ENCODE measurements at places on chromosomes 1 and 21. TPM values are rescaled to one million over a fixed set of nuclear protein-coding genes. Genes with fewer than 3 reads are reported as not detected.

DNA sequence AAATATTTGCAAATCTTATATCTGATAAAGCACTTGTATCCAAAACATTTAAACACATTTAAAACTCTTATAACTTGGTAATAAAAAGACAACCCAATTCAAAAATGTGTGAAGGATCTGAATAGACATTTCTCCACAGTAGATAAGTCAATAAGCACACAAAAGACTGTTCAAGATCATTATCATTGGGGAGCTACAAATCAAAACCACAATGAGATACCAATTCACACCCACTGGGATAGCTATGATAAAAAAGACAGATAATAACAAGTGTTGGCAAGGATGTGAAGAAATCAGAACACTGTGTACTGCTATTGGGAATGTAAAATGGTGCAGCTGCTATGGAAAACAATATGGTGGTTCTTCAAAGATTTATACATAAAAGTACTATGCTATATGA, 5.1 kb upstream of the LIN9 start:
- no peak for DNase-seq

- DNase-seq: no peak
These were observed 26.0 kb downstream of the SDE2 start for GRCh38 chr1:225973158-225973557.

DNA sequence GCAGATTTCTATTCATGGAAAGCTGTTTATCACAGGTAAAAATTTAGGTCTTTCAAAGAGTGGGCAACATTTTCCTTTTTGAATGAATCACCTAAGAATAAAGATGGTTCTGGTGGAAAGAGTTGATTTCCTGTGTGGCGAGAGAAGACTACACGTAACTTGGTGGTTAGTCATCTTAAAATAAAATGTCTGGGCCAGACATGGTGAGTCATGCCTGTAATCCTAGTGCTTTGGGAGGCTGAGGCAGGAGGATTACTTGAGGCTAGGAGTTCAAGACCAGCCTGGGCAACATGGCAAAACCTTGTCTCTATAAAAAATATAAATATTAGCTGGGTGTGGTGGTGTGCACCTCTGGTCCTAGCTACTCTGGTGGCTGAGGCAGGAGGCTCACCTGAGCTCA, 65.7 kb downstream of the DISP1 start:
- no peak for DNase-seq

DNA sequence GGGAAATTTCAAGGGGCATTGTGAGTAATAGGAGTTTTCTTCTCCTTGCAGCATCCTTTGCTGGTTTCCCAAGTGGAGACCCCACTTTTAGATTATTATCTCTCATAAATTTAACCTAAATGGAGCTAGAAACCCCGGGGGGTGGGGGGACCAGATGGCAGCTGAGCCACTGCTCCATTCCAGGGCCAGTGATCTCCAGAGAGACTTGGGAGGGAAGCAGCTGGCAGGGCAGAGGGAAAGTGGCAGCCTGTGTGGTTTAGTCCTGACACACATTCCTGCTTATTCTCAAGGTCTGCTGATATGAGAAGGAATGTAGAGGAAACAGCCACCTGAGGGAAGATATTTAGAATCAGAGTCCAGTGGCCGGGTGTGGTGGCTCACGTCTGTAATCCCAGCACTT, 16.3 kb downstream of the PCP4L1 start:
- no peak for DNase-seq

DNA sequence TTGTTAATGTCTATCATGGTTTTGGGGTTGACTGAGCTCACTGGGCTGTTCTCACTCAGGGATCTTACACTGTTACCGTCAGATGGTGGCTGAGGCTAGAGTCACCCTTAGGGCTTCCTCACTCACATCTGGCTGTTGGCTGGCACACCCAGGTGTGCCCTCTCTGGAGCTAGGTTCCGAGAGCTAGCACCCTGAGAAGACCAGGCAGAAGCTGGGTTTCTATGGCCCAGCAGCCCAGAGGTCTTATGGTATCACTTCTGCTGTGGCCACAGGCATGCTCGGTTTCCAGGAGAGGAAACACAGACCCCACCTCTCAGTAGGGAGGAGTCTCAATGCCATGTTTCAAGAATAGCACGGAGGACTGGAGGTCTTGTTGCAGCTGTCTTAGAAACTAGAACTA, 20.7 kb upstream of the KIF1B start:
- no peak for DNase-seq

DNA sequence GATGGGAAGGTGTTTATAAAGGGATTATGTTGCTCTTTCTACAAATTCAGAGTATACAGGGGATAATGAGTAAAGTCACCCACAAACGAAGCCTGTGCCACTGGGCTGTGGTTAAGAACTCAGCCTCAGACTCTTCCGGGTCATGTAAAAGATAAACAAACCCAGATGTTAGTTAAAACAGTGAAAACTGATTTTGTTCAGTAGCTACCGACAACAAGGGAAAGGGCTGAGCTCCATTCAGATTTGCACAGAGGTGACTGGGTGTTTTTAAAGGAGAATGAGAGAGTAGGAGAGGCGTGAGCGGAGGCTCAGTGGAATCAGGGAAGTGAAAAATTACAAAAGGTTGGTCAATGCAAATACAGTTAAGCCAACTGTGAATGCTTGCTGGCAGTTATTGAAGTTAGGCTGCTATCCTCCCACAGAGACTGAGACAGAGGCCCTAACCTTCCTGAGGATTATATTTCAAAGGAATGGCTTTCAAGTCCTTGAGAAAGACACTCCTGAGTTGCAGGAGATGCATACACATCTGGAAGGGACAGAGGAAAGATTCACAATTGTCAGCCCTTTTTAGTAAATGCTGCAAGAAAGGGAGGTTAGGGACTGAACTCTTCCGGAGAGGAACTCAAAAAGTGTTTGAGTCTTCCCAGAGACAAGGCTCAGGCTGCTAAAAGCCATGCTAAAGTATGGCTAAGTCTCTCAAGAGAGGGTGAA, 29.9 kb upstream of the SAMD13 start:
- no peak for DNase-seq

DNA sequence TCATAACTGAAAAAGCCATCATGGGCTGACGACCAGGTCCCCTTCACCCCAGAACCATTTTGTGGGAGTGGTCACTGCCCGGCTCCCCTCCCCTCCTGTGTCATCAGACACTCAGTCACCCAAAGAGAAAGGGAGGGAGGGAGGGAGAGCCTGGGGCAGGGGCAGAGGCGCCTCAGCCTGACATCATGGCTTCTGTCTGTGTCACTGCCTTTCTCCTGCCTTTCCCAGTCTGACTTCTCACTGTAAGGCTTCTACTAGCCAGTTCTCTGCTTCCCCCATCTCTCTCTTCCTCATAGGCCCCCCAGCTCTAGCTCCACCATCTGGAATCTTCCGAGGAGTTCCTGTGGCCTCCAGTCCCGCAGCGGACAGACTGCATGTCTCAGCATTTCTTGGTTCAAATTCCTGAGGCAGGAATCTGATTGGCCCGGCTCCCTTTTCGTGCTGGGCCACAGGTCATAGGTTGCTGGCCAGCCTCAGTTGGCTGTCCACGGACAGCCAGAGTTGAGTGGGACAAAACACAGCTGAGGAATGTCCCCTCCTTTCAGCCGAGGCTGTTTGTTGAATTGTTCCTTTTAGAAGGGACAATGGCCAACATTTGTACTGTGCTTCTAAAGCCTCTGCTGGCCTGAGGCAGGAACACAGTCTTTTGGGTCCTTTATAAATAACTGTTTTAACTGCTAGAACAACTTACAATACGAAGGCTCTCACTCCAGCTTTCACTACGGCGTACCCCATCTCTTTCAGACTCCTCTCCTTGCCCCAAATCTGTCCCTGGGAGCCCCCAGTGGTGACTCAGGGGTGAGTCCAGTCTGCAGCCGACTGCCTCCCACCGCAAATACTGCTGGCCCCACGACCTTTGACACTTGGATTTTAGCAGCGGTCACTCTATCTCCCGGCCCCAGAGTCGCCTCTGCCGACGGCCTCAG, 18.7 kb upstream of the KANK4 start:
- DNase-seq: no peak

DNA sequence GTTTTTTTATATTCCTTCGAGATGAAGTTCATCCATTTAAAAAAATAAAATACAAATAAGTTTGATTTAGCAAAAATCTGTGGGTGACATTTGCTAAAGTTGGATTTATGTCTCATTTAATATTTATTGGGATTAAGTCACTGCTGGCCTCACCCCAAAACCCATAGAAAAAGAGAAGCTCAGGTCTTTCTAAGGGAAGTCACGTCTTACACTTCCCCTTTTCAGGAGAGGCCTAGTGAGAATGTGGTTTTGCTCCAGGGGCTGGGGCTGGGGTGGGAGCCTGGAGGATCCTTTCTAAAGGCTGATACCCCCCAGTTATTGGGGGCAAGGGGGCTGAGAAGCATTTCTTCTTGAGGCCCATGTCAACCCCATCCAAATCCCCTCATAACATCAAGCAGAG, 300.3 kb downstream of the DSCAM start:
- no peak for DNase-seq

DNA sequence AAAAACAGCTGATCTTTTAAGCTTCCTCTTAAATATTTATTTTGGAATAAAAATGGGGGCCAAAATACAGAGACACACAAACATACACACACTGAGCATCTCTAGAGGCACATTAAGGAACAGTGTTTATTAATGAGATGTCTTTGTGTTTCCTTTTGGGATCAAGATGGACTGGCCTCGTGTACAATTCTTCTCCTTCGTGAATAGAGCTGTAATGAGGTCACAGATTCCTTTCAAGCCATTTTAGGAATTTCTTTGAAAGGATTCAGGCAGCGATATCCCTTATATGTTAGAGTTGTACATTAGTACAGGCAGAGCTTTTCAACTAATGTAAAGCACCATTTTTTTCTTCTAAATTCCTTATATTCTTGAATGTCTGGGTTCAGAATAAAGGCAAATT, 295.7 kb downstream of the CHRM3 start:
- DNase-seq: no peak

DNA sequence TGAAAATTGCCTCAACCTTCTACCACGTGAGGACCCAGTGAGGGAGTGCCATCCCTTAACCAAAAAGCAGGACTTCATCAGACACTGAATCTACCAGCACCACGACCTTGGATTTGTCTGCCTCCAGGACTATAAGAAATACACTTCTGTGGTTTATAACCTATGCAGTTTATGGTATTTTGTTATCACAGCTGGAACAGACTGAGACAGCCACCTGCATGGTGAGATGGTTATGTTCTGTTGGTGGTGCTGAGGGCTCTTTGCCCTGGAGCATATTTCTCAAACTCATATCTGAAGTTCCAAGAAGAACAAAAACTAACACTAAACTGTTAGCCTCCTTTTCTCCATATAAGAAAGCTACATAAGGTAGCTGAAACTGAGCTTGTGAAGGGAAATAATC, 69.8 kb upstream of the RGS18 start:
- DNase-seq: no peak

GRCh38 chr1:4797429-4797828, 143.0 kb downstream of the AJAP1 start:
- DNase-seq: no peak

DNA sequence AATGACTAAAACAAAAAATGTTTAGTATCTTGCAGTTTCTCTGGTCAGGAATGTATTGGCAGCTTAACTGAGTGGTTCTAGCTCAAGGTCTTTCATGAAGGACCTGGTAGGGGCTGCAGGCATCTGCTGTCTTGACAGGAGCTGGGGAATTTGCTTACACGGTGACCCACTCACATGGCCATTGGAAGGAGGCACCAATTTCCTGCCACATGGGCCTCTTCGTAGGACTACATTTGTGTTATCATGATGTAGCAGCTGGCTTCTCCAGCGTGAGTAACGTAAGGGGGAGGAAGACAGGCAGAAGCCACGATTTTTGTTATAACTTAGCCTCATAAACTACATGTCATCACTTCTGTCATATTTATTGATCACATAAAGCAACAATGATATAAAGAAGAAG, 376.3 kb downstream of the AMY1C start:
- DNase-seq: no peak

- DNase-seq: no peak
These were observed 216.0 kb downstream of the DYRK1A start for GRCh38 chr21:37582590-37582989.

GRCh38 chr1:10737651-10738050, 58.8 kb downstream of the CASZ1 start:
- no peak for DNase-seq

DNA sequence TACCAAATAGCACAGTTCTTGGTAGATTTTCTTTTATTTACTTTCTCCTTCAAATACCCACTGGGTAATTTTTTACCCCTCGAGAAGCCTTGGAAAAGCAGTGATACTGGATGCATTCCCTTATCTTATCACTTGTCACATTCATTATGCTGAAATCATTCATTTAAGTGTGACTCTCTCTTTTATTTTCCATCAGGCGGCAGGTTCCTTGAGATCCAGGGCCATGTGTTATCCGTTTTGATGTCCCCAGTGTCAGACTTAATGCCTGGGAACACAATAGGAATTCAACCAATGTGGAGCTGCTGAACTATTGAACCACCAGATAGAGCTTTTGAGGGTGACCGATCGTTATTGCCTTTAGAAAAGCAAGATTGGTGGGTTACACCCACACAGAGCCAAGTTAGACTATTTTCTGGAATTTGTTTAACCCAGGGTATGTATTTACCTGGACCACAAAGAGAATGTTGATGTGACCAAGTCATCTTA, 51.5 kb upstream of the ATP5PO start:
- DNase-seq: no peak

GRCh38 chr1:245126530-245126929, 28.3 kb upstream of the KIF26B start:
- DNase-seq: no peak

GRCh38 chr1:206909161-206909882, 12.1 kb downstream of the IL24 start:
- peak; percentile 75 for DNase-seq

GRCh38 chr1:154468535-154469250, 33.3 kb upstream of the TDRD10 start:
- no peak for DNase-seq

DNA sequence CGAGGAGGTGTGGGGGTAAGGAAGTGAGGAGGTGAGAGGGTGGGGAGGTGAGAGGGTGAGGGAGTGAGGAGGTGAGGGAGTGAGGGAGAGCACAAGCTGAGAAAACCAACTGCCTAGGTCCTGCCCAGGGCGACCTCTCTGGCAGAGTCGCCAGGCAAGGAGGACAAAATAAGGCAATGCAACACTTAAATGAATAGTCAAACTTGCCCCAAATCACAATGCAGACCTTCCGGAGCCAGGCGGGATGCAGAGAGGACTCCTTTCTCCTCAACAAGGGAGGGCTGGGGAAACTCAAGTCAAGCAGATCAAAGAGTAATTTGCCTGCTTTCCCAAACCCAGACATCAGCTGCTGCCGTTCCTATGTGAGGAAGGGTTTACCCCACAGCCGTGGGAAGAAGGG, 86.0 kb downstream of the CCDC185 start:
- DNase-seq: no peak

DNA sequence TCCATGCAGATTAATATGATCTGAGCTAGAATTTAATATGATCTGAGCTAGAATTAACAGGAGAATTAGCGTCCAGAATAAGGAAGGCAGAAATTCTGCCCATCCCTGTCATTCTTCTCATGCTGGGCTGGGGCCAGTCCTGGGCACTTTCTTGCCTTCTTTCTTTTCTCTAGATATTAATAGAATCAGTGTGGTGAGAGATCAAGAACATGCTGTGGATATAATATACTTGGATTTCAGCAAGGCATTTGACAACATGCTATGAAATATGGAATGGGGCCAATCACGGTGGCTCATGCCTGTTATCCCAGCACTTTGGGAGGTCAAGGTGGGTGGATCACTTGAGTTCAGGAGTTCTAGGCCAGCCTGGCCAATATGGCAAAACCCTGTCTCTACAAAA, 18.1 kb downstream of the UBIAD1 start:
- DNase-seq: no peak

GLMP gene
- total RNA-seq: 32.9 TPM

OR2G6 gene
- total RNA-seq: not detected

TNFRSF18 gene
- total RNA-seq: not detected

C4BPA gene
- 792 TPM for total RNA-seq

TMEM53 gene
- 27.5 TPM for total RNA-seq

CASQ2 gene
- total RNA-seq: 0.13 TPM

KPRP gene
- not detected for total RNA-seq

All from left lobe of liver (tissue), 2 donors.